Stomach (tissue), 19 donors: ENCODE measurements at places on chromosomes 12 and 14. TPM values are rescaled to one million over a fixed set of nuclear protein-coding genes. Genes with fewer than 3 reads are reported as not detected.

GRCh38 chr12:14167005-14167628, 185.7 kb upstream of the GRIN2B start:
- no peak overlapping the region for H3K27ac ChIP-seq
- peak; percentile 36 for DNase-seq
- no peaks in the 10 kb centered on the region for H3K4me1 ChIP-seq
- no peaks in the 10 kb centered on the region for H3K36me3 ChIP-seq
- H3K4me3 ChIP-seq = no peak overlapping the region
- no peaks in the 10 kb centered on the region for H3K27me3 ChIP-seq

- H3K27me3 ChIP-seq = no peaks in the 10 kb centered on the region
- H3K4me1 ChIP-seq = peaks cover 55% of the 10 kb centered on the region
- no peak overlapping the region for H3K4me3 ChIP-seq
- H3K27ac ChIP-seq = no peak overlapping the region
- DNase-seq = peak; percentile 5
Measured at GRCh38 chr14:68811171-68811570, 18.3 kb upstream of the ZFP36L1 start.

- H3K4me1 ChIP-seq = peaks cover 5% of the 10 kb centered on the region
- H3K27me3 ChIP-seq = no peaks in the 10 kb centered on the region
- H3K4me3 ChIP-seq = no peak overlapping the region
- no peak overlapping the region for H3K27ac ChIP-seq
Measured at GRCh38 chr14:104220215-104221070, 82.1 kb downstream of the KIF26A start.

- no peaks in the 10 kb centered on the region for H3K4me1 ChIP-seq
- H3K27me3 ChIP-seq = no peaks in the 10 kb centered on the region
- no peak overlapping the region for H3K27ac ChIP-seq
- DNase-seq = no peak
Measured at GRCh38 chr12:12693111-12693671, 2.8 kb downstream of the GPR19 start.

- H3K36me3 ChIP-seq = no peaks in the 10 kb centered on the region
- H3K27me3 ChIP-seq = no peaks in the 10 kb centered on the region
- no peak overlapping the region for H3K4me3 ChIP-seq
- no peaks in the 10 kb centered on the region for H3K4me1 ChIP-seq
- DNase-seq = no peak
Measured at GRCh38 chr12:59808317-59808910, 212.6 kb downstream of the SLC16A7 start.

GRCh38 chr12:74476234-74476633, 61.4 kb upstream of the ATXN7L3B start:
- H3K27me3 ChIP-seq = no peaks in the 10 kb centered on the region
- no peak overlapping the region for H3K4me3 ChIP-seq
- no peak for DNase-seq
- no peak overlapping the region for H3K27ac ChIP-seq
- no peaks in the 10 kb centered on the region for H3K4me1 ChIP-seq

GRCh38 chr14:96423446-96424108, 31.6 kb downstream of the AK7 start:
- no peaks in the 10 kb centered on the region for H3K36me3 ChIP-seq
- H3K4me3 ChIP-seq = peak overlapping the region; percentile 34
- no peaks in the 10 kb centered on the region for H3K4me1 ChIP-seq
- no peak overlapping the region for H3K27ac ChIP-seq
- DNase-seq = no peak

GRCh38 chr12:6088921-6089747, 35.3 kb downstream of the VWF start:
- no peaks in the 10 kb centered on the region for H3K36me3 ChIP-seq
- DNase-seq = no peak
- H3K4me3 ChIP-seq = no peak overlapping the region
- H3K4me1 ChIP-seq = peaks cover 15% of the 10 kb centered on the region
- no peak overlapping the region for H3K27ac ChIP-seq

GRCh38 chr12:76020731-76021672, 10.6 kb downstream of the PHLDA1 start:
- DNase-seq = peak; percentile 78
- H3K27me3 ChIP-seq = no peaks in the 10 kb centered on the region
- H3K4me1 ChIP-seq = peaks cover 5% of the 10 kb centered on the region

GRCh38 chr14:99263564-99264330, 8.2 kb downstream of the BCL11B start:
- no peaks in the 10 kb centered on the region for H3K36me3 ChIP-seq
- no peaks in the 10 kb centered on the region for H3K4me1 ChIP-seq
- no peak overlapping the region for H3K4me3 ChIP-seq
- DNase-seq = no peak

- H3K36me3 ChIP-seq = no peaks in the 10 kb centered on the region
- DNase-seq = peak; percentile 48
- H3K27ac ChIP-seq = no peak overlapping the region
- no peaks in the 10 kb centered on the region for H3K4me1 ChIP-seq
Measured at GRCh38 chr14:57822081-57822480, 43.8 kb downstream of the SLC35F4 start.

GRCh38 chr12:47781479-47782371, 8.7 kb downstream of the SLC48A1 start:
- no peaks in the 10 kb centered on the region for H3K27me3 ChIP-seq
- no peak for DNase-seq
- peaks cover 60% of the 10 kb centered on the region for H3K36me3 ChIP-seq
- no peak overlapping the region for H3K4me3 ChIP-seq
- peak overlapping the region; percentile 42 for H3K27ac ChIP-seq

DNA sequence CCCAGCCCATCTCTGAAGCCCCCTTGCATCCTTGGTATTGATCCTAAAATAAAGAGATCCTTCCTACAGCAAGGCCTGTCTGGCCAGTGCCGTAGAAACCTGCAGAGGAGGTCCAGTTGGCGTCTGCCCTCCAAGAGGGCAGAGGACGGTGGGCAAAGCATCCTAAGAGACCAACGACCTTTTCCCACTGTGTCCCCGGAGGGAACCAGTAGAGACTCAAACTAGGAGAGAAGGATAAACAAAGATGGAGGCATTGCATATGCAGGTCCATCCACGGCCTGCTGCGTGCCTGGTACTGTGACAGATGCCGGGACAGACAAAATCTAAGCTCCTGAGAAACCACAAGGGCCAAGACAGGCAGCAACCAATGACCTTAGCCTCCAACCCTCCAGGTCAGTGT, 3.8 kb downstream of the NCKAP5L start:
- H3K27ac ChIP-seq = no peak overlapping the region
- H3K36me3 ChIP-seq = peaks cover 3% of the 10 kb centered on the region
- H3K4me1 ChIP-seq = peaks cover 73% of the 10 kb centered on the region
- no peaks in the 10 kb centered on the region for H3K27me3 ChIP-seq
- DNase-seq = no peak

The ACIN1 gene
- polyA plus RNA-seq = 37.1 TPM

The TMEM132C gene
- 0.81 TPM for polyA plus RNA-seq

The TAS2R31 gene
- not detected for polyA plus RNA-seq

The NAV3 gene
- 0.18 TPM for polyA plus RNA-seq

The LRP1-AS gene
- not detected for polyA plus RNA-seq

The KRT2 gene
- not detected for polyA plus RNA-seq

The GZMB gene
- polyA plus RNA-seq = 2.3 TPM
